ENCODE measurements at places on chromosomes 5 and 9.

- no peaks in the 10 kb centered on the region for H3K36me3 ChIP-seq
- no peak for DNase-seq
- no peak overlapping the region for H3K4me3 ChIP-seq
- H3K27ac ChIP-seq, result no peak overlapping the region
- no peaks in the 10 kb centered on the region for H3K27me3 ChIP-seq
Measured at GRCh38 chr5:10524376-10525123, 39.3 kb upstream of the ANKRD33B start.

DNA sequence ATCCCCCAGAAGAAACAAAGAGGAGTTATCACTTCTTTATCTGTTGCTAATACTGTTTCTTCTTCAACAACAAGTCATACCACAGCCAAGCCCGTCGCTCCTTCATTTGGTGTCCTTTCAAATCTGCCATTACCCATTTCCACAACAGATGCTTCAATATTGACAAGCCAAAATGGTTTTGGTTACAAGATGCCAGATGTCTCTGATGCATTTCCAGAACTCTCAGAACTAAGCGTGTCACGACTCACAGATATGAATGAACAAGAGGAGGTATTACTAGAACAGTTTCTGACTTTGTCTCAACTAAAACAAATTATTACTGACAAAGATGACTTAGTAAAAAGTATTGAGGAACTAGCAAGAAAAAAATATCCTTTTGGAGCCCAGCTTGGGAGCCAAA, 16.0 kb upstream of the HAND1 start:
- peaks cover 22% of the 10 kb centered on the region for H3K27me3 ChIP-seq
- DNase-seq, result no peak
- no peaks in the 10 kb centered on the region for H3K36me3 ChIP-seq
- no peaks in the 10 kb centered on the region for H3K4me1 ChIP-seq

GRCh38 chr5:33261305-33261704, 179.5 kb upstream of the TARS1 start:
- no peaks in the 10 kb centered on the region for H3K36me3 ChIP-seq
- H3K27me3 ChIP-seq, result no peaks in the 10 kb centered on the region
- no peak for DNase-seq

GRCh38 chr5:54383225-54383901, 72.1 kb upstream of the HSPB3 start:
- H3K27ac ChIP-seq, result peak overlapping the region; percentile 0
- no peaks in the 10 kb centered on the region for H3K36me3 ChIP-seq
- H3K27me3 ChIP-seq, result no peaks in the 10 kb centered on the region
- peaks cover 11% of the 10 kb centered on the region for H3K4me1 ChIP-seq
- no peak overlapping the region for H3K4me3 ChIP-seq

GRCh38 chr5:56851258-56851941, 36.1 kb downstream of the MAP3K1 start:
- no peaks in the 10 kb centered on the region for H3K27me3 ChIP-seq
- H3K4me1 ChIP-seq, result peaks cover 70% of the 10 kb centered on the region
- no peak overlapping the region for H3K27ac ChIP-seq
- H3K4me3 ChIP-seq, result no peak overlapping the region
- no peaks in the 10 kb centered on the region for H3K36me3 ChIP-seq

DNA sequence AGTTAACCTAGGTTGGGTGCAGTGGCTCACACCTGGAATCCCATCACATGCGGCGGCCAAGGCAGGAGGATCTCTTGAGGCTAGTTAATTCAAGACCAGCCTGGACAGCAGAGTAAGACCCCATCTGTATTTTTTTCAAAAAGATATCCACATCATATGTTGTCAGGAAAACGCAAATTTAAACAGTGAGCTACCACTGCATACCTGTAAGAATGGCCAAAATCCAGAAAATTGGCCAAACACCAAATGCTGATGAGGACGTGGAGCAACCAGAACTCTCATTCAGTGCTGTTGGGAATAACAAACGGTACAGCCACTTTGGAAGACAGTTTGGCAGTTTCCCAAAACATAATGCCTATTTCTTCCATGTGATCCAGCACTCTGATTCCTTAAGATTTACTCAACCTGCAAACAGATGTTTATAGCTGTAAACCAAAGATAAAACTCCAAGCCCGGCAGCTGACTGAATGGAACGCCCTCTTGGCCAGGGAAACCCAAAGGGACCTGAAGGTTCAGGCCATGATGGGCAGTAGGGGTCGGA, 12.4 kb downstream of the CEL start:
- no peak for DNase-seq
- H3K4me3 ChIP-seq, result no peak overlapping the region
- H3K36me3 ChIP-seq, result no peaks in the 10 kb centered on the region

DNA sequence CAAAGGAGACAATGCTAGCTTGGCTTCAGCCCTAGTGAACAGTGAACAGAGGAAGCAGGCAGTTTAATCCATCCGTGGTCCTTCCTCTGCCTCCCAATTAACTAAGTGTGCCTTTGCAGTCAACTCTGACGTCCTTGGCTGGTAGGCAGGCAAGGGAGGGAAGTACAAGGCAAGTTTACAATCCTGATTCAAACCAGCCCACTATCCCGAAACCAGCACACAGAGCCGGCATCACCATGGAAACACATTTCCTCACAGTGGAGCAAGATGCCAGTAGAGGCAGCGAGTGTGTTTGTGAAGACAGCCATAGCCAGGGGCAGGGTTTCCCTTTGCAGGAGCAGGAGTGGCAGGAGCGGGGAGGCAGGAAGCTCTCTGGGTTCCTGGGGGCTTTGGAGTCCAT, 73.9 kb downstream of the GOLPH3 start:
- H3K4me1 ChIP-seq, result peaks cover 29% of the 10 kb centered on the region
- no peak for DNase-seq
- peak overlapping the region; percentile 14 for H3K27ac ChIP-seq
- H3K36me3 ChIP-seq, result peaks cover 76% of the 10 kb centered on the region
- H3K27me3 ChIP-seq, result no peaks in the 10 kb centered on the region

DNA sequence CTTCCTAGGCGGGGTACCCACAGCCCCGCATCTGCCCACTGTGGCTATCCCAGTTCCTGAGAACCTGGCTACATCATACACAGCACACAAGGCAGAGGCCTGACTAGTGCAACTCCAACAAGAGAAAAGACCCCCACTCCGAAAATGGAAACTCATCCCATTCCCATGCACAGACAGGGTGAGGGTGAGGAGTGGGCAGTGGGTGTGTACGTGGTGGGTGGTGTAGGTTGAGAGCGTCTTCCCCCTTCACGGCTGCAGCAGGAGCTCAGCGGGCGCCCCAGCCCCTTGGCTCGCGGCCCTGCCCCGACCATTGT, 501 bp upstream of the MAP1B start:
- H3K4me1 ChIP-seq, result peaks cover 34% of the 10 kb centered on the region
- peak overlapping the region; percentile 90 for H3K4me3 ChIP-seq
- no peaks in the 10 kb centered on the region for H3K27me3 ChIP-seq
- peak overlapping the region; percentile 93 for H3K27ac ChIP-seq
- no peaks in the 10 kb centered on the region for H3K36me3 ChIP-seq

DNA sequence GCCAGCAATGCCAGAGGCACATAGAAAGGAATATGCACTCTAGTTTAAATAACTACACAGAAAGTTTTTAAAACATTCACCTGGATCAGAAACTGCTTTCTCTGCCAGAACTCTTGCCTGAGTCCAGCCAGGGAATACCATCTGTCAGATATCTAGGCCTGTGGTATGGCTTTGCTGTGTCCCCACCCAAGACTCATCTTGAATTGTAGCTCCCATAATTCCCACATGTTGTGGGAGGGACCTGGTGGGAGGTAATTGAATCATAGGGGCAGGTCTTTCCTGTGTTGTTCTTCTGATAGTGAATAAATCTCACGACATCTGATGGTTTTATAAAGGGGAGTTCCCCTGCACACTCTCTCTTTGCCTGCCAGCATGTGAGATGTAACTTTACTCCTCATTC, 41.5 kb upstream of the KCNV2 start:
- no peak for DNase-seq
- H3K27ac ChIP-seq, result no peak overlapping the region
- no peak overlapping the region for H3K4me3 ChIP-seq
- H3K27me3 ChIP-seq, result no peaks in the 10 kb centered on the region

GRCh38 chr5:127649018-127649439, at the start of gene CTXN3:
Gene CTXN3 (plus strand): TSS chr5:127649082. CDS start chr5:127657522, 8,440 bp downstream.
- no peak for DNase-seq
- no peak within 1 kb of the TSS for H3K4me3 ChIP-seq
- H3K36me3 ChIP-seq, result no peaks in the 10 kb centered on the region
- peak within 1 kb of the TSS; percentile 84 for H3K27ac ChIP-seq
- H3K27me3 ChIP-seq, result no peaks in the 10 kb centered on the region
- peaks cover 11% of the 10 kb centered on the region for H3K4me1 ChIP-seq
